CD8-positive, alpha-beta memory T cell (primary cell): ENCODE measurements at places on chromosomes 6 and 20. TPM values are rescaled to one million over a fixed set of nuclear protein-coding genes. Genes with fewer than 3 reads are reported as not detected.

- no peak overlapping the region for H3K4me3 ChIP-seq
- H3K36me3 ChIP-seq = no peaks in the 10 kb centered on the region
- H3K27me3 ChIP-seq = no peaks in the 10 kb centered on the region
- DNase-seq = no peak
- no peak overlapping the region for H3K27ac ChIP-seq
These were observed 954.7 kb upstream of the ADGRB3 start for GRCh38 chr6:67680297-67680932.

Gene CDH22
- total RNA-seq = not detected

DNA sequence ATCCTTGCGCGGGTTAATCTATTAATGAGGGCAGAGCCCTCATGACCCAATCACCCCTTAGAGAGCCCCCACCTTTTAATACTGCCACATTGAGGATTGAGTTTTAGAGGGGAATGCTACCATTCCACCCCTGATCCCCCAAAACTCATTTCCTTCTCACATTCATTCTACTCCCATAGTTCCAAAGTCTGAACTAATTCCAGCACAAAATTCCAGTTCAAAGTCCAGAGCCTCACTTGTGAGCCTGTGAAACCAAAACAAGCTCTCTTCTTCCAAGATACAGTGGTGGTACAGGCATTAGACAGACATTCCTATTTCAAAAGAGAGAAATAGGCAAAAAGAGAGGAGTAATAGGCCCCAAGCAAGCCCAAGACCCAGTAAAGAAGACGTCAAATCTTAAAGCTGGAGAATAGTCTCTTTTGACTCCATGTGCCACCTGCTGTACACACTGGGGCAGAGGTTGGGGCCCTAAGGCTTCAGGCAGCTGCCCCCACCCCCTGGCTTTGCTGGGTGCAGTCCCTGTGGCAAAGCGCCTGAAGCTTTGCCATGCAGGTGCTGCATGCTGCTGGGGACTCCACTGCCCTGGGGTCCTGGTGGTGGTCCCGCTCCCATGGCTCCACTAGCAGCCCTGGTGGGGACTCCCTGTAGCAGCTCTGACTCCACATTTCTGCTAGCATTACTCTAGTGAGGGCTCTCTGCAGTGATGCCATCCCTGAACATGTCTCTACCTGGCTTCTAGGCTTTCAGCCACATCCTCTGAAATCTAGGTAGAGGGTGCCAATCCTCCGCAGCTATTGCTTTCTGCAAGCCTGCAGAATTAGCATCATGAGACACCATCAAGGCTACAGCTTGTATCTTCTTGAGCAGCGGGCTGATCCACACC, 41.3 kb downstream of the RSPH3 start:
- H3K27me3 ChIP-seq = no peaks in the 10 kb centered on the region
- no peak for DNase-seq
- no peaks in the 10 kb centered on the region for H3K4me1 ChIP-seq

DNA sequence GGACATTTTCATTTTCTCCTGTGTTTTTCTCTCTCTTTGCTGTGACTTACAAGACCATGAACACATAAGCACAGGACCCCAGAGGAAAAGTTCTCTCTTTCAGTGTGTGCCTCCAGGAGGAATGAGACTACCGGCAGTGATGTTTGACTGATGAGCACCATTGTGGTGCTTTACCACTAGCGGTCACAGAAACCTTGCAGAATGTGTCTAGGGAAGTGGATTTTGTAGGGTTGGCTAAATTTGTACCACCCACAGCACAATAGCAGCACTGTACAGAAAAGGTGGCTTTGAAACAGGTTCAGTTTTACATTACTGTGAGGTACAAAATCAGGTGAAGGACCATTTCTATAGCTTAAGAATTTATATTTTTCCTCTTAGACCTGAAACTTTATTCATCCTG, 301.9 kb upstream of the SUPT3H start:
- H3K4me3 ChIP-seq = no peak overlapping the region
- no peak for DNase-seq
- H3K4me1 ChIP-seq = peaks cover 28% of the 10 kb centered on the region
- H3K36me3 ChIP-seq = no peaks in the 10 kb centered on the region
- no peak overlapping the region for H3K27ac ChIP-seq

- no peaks in the 10 kb centered on the region for H3K27me3 ChIP-seq
- DNase-seq = no peak
- no peaks in the 10 kb centered on the region for H3K4me1 ChIP-seq
- H3K4me3 ChIP-seq = no peak overlapping the region
These were observed 197.2 kb downstream of the KIF6 start for GRCh38 chr6:39527792-39528564.

- H3K4me3 ChIP-seq = peak overlapping the region; percentile 21
- no peak overlapping the region for H3K27ac ChIP-seq
- peak; percentile 28 for DNase-seq
- no peaks in the 10 kb centered on the region for H3K36me3 ChIP-seq
These were observed 154.3 kb downstream of the VEGFA start for GRCh38 chr6:43924222-43924702.

Gene EIF2S2
- total RNA-seq = 130 TPM

DNA sequence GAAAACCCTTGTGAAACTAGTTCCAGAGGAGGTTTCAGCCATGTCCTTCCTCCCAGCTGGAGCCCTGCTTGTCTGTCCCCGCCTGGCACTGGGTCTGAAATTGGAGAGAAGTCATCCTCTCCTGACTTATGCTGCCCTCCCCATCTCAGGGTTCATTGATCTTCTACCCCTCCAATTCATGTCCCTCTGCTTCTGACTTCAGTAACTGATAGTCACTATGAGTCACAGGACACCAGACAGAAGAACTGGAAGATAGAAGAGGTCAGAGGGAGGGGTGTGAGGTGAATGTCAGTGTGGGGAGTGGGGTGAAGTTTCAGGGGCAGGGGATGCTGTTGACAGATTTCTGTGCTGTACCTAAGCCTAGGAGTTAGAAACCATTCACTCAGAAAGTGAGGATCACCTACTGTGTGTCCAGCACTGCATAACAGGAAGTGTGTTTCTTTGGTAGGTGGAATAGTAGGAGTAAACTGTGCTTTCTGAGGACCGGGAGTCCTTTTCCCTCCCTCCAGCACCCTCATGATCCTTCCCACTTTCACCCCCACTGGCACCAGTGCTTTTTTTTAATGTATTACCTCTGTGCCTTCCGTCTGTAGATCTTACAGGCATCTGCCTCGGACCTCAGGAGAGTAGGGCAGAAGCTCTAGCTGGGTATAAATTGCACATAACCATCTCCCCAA, 627 bp upstream of the RPP21 start:
- H3K4me3 ChIP-seq = peak overlapping the region; percentile 71
- DNase-seq = no peak
- peaks cover 13% of the 10 kb centered on the region for H3K4me1 ChIP-seq
- H3K36me3 ChIP-seq = peaks cover 23% of the 10 kb centered on the region

GRCh38 chr6:140083375-140083774, 708.9 kb upstream of the CITED2 start:
- H3K36me3 ChIP-seq = no peaks in the 10 kb centered on the region
- H3K4me1 ChIP-seq = no peaks in the 10 kb centered on the region
- no peak for DNase-seq
- H3K4me3 ChIP-seq = no peak overlapping the region
- no peaks in the 10 kb centered on the region for H3K27me3 ChIP-seq

GRCh38 chr6:137282254-137282653, 63.1 kb upstream of the IFNGR1 start:
- DNase-seq = no peak
- no peaks in the 10 kb centered on the region for H3K4me1 ChIP-seq
- H3K4me3 ChIP-seq = no peak overlapping the region
- no peaks in the 10 kb centered on the region for H3K27me3 ChIP-seq

Gene CCN6
- not detected for total RNA-seq

Gene HSPA1L
- 3.5 TPM for total RNA-seq

Gene HLA-DOA
- total RNA-seq = 6.7 TPM

Gene GABRR1
- total RNA-seq = not detected

DNA sequence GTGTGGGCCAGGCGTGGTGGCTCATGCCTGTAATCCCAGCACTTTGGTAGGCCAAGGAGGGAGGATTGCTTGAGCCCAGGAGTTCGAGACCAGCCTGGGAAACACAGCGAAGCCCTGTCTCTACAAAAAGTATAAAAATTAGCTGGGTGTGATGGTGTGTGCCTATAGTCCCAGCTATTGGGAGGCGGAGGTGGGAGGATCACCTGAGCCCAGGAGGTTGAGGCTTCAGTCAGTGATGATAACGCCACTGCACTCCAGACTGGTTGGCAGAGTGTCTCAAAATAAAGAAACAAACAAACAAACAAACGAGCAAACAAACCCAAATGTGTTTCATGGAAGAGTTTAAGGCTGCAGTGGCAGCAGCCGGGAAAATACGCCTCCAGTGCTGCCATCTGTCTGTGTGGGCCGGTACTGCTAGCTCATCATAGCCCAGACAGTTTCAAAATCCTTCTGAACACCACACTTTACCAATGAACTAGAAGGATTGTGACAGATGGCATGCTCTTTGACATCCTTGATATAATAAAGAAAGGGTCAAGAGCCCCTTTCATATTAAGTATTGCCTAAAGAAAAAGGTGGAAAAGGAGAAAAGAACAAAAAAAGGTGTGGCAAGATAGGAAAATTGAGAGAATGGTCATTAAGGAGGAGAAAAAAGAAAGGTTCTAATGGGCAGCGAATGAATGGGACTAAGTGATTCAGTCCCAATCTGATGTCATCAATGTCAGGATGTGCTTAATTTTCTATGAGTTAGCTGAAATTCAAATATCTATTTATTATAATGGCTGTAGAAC, 298.6 kb downstream of the SYNE1 start:
- no peaks in the 10 kb centered on the region for H3K36me3 ChIP-seq
- H3K27me3 ChIP-seq = no peaks in the 10 kb centered on the region
- no peak overlapping the region for H3K27ac ChIP-seq
- DNase-seq = peak; percentile 71

GRCh38 chr20:53078761-53079160, 106.6 kb downstream of the TSHZ2 start:
- H3K36me3 ChIP-seq = no peaks in the 10 kb centered on the region
- H3K27ac ChIP-seq = no peak overlapping the region
- H3K27me3 ChIP-seq = no peaks in the 10 kb centered on the region

DNA sequence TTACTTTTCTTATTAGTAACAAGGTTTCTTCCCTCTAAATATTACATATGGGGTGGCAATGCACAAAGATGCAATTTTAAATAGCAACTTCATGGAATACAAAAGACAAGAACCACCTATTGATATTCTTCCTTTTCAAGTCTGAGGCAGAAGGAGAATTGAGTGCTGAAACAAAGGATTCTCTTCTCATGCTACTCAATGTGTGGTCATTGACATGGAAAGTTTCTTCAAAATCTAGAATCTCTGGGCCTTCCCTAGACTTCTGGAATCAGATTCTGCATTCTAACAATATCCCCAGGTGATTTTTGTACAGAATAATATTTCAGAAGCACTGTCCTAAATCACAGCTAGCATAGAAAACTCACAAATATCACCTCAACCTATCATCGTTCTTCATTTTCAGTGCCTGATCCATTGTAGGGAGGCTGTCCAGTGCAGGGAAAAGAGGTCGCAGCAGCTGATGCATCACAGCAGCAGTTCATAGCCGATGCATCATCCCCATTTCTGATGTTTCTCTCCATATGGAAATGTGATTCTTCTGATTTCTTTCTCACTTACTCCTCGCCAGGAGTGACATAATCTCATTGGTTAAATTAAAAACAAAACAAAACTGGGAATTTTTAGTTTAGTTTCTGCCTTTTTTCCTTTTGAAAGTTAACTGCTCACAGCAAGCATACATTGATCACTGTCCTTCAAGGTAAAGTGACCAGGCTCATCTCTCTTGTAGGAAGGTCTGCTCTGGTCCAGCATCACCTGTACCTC, 139.5 kb upstream of the FAM83B start:
- DNase-seq = no peak
- H3K27ac ChIP-seq = no peak overlapping the region
- no peaks in the 10 kb centered on the region for H3K27me3 ChIP-seq
- no peak overlapping the region for H3K4me3 ChIP-seq
- H3K36me3 ChIP-seq = no peaks in the 10 kb centered on the region

- H3K4me1 ChIP-seq = peaks cover 7% of the 10 kb centered on the region
- no peaks in the 10 kb centered on the region for H3K27me3 ChIP-seq
- H3K27ac ChIP-seq = no peak overlapping the region
- no peak overlapping the region for H3K4me3 ChIP-seq
- H3K36me3 ChIP-seq = no peaks in the 10 kb centered on the region
These were observed 5.7 kb downstream of the ETV7 start for GRCh38 chr6:36381502-36382389.

Gene OOEP
- 0.47 TPM for total RNA-seq

DNA sequence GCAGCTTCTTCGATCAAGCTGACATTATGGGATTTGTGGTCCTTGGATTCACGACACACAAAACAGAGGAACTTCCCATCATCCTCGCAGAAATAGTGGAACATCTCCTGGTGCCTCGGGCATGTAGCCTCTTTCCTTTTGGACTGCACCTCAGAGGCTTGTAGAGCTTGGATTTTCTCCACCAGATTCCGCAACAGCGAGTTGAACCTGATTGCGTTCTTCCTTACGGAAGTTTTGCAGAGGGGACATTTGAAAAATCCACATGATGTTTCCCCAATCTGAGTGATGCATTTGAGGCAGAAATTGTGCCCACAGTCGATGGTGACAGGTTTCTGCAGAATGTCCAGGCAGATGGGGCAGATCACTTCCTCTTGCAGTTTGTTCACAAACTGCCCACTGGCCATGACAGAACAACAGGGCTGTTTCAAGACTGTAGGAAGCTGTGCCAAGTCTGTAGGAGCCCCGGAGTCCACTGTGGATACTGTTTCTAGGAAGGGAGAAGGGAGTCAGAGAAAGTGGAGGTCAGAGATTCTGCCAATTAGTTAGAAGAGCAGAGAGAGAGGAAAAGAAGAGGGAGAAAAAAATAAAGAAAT, 392 bp downstream of the TRIM31 start:
- H3K27ac ChIP-seq = no peak overlapping the region
- H3K36me3 ChIP-seq = no peaks in the 10 kb centered on the region
- H3K27me3 ChIP-seq = no peaks in the 10 kb centered on the region
- no peak for DNase-seq

- H3K36me3 ChIP-seq = no peaks in the 10 kb centered on the region
- no peak for DNase-seq
- H3K27ac ChIP-seq = no peak overlapping the region
- H3K4me3 ChIP-seq = no peak overlapping the region
- H3K4me1 ChIP-seq = no peaks in the 10 kb centered on the region
These were observed 32.5 kb downstream of the NT5E start for GRCh38 chr6:85482206-85482904.

DNA sequence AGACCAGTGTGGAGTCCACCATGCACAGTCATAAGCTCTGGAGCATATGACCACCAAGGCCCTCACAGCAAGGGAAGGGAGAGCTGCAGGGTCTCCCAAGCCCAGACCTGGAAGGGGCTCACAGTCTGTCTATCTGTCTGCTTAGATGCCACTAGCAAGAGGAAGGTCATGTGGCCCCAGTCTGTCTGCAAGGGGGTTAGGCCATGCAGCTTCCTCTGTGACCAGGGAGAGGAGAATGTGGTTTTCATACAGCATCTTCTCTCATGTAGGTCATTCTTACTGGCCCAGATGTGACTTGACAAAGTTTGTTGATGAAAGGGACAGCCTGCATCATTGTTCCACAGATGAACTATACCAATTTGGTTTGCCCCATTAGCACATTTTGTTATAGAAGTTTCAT, 260.8 kb downstream of the FARS2 start:
- H3K36me3 ChIP-seq = no peaks in the 10 kb centered on the region
- H3K27me3 ChIP-seq = no peaks in the 10 kb centered on the region
- peaks cover 45% of the 10 kb centered on the region for H3K4me1 ChIP-seq

GRCh38 chr6:167856999-167857660, 30.4 kb downstream of the AFDN start:
- H3K36me3 ChIP-seq = no peaks in the 10 kb centered on the region
- no peak overlapping the region for H3K4me3 ChIP-seq
- H3K4me1 ChIP-seq = no peaks in the 10 kb centered on the region
